Upper lobe of right lung (tissue), 1 donor: ENCODE measurements at places on chromosomes 7 and 10.

DNA sequence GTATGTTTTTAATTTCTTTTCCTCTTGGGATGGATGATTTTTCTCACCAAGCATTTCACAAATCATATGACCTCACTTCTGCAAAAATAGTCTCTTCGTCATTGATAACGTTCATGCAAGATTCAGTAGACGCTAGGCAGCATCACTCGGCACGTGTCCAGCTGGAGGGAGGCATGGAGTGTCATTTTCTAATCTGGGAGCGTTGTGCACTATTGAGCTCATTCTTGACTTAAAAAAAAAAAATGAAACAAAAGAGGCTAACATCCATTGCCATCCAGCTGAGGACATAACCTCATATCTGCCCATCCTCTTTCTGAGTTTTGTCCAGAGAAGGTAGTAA lies 56.2 kb downstream of the COL17A1 start:
- DNase-seq, result no peak

DNA sequence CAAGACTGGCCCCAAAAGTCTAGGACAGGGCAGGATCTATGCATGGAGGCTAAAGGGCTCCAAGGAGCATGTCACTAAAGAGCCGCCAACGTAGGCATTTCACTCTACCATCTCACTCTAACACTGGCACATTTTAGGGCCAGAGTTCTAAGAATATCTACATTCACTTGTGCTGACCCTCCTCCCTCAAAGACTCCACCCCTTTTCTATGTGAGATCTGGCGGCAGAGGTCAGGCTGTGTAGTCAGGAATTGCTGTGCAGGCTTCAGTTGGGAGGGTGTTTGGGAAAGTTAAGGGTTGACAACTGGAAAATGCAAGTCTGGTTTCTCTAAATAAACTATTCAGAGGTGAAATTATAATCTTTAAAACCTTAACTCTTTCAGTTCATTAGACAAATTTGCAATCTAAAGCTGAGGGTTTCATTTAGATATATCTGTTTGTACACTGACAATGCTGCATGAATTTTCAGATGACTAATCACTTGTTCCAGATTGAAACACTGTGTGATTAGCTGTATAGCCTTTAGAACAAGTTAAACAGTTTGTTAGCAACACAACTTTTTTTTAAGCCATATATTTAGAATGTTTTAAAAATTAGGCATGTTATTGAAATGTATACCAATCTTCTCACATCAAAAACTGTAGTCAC lies 18.2 kb downstream of the LMOD2 start:
- no peak for DNase-seq

GRCh38 chr10:22651276-22651980 lies 63.0 kb downstream of the PIP4K2A start:
- DNase-seq, result peak; percentile 74

GRCh38 chr10:103295374-103296015 lies 18.6 kb downstream of the INA start:
- no peak for DNase-seq

GRCh38 chr7:108147031-108147563 lies 16.9 kb upstream of the LAMB4 start:
- no peak for DNase-seq

DNA sequence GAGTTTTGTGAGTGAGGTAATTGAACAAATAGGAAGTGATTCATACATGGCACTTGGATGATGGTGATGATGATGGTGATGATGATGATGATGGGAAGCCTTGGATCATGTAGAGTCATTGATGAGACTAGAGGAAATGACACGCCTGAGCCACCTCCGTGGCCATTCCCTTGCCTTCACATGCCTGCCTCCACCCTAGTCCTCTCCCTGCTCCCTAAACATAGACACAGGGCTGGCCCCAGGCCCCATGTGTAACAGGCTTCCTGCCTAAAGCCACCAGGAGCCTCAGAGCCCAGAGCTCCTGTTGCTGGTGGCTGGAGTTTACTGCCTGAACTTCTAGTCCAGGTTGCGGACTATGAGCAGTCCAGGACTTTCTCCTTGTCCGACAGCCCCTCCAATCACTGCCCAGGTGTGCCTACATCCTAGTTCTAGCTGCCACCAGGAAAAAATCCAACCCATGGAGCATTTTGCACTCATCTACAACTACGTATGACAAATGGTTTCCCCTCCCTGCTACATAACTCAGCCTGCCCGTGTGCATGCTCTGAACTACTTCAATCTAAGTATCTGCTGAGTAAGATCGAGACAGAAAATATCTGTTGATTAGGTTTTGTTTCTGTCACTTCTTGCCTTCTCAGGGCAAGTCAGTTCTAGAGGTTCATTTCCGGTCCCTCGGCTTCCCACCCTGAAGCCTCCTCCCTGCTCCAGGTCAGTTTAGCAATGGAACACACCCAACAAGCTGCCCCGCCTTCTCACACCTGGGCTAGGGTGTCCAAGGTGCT lies 35.5 kb upstream of the KDM7A start:
- no peak for DNase-seq

DNA sequence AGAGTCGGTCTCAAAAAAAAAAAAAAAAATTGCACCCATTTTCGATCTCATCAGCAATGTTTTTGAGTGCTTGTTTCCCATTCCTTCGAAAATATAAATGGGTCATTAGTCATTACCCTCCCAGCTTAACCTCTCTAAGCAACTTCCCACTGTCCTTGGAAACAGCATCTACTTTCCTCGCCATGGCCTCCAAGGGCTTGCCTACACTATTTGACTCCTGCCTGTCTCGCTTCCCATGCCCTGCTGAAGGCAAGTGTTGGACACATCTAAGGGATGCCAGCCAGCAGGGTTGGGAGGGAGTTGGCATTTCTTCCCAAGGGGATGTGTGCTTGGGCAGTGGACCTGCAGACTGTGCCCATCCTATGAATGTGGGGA lies 12.7 kb upstream of the RHBDD2 start:
- no peak for DNase-seq

DNA sequence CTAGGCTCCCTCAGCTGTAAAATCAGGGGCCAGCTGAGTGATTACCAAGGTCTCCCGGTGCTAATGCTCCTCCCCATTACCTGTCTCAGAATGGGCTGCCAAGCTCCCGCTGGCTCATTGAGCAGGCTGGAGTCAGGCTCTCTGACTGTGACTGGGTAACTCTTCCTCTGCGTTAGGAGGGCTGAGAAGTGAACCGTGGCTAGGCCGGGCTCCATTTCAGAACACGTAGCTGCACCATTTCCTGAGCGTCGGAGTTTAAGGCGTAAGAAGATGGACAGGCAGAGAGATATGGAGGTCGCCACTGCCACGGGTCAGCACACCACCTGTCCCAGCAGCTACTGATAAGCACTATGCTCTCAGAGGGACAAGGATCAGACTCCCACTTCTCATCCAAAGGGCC lies 250.3 kb downstream of the TCERG1L start:
- no peak for DNase-seq

GRCh38 chr10:114265392-114266053 lies 26.5 kb downstream of the VWA2 start:
- no peak for DNase-seq

GRCh38 chr10:5198386-5198785 lies 1.7 kb downstream of the AKR1C4 start:
- DNase-seq, result no peak

GRCh38 chr7:96989241-96989858 lies 16.0 kb upstream of the DLX6 start:
- no peak for DNase-seq

GRCh38 chr7:80563561-80564327 lies 51.9 kb upstream of the GNAT3 start:
- DNase-seq, result no peak

- no peak for DNase-seq
Measured at GRCh38 chr7:7913504-7913903, 55.1 kb upstream of the GLCCI1 start.

DNA sequence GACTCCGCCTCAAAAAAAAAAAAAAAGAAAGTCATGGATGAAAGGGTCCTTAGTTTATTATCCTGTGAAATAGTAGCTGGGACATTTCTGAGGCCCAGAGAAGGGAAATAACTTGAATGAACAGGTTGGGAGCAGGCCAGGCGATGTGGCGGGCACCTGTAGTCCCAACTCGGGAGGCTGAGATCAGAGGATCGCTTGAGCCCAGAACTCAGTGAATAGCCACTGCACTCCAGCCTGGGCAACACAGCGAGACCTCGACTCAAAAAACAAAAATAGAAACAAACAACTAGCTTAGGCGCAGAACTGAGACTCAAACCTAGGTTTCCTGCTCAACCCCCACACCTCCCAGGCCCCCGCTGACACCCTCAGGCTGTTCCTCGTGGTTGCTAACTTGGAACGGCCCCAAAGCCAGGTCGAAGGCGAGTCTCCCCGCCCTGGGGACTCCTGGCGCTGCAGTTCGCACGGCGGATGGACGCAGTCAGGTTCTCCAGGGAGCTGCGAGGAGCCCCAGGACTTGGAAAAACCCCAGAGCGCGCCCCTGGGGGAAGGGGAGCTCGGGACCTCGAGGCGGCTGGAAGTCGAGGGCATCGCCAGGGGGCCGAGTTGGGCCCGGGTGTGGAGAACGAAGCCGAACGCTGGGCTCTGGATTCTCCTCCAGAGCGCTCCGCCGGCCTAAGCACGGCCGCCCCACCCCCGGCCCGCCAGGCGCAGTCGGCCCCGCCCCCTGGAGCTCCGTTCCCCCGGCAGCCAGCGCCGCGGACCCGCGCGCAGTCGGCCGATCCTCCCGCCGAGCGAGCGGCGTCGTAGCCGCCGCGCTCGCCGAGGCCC lies at the start of gene STOX1:
Gene STOX1, plus strand, starts transcription at position 768 of the 828 bp plus-strand sequence. CDS start 93 bp downstream, outside the sequence.
- peak; percentile 76 for DNase-seq

DNA sequence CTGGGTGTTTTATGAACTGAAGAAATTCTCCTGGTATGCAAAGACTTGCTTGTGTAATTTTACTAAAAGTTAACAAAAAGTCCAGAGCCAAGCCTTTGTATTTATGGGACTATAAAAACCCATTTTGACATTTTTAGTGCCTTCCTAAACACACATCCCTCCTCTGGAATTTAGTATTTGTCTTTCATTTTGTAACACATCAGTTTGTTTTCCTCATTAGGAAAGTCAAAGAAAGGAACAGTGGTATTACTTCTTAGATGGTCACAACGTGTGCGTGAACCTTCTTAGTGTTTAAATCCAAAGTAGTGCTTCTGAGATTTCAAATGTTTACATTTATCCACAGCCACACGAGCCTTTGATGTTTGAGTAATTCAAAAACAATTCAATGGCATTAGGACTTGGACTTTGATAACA lies 103.2 kb upstream of the TMEM106B start:
- no peak for DNase-seq

DNA sequence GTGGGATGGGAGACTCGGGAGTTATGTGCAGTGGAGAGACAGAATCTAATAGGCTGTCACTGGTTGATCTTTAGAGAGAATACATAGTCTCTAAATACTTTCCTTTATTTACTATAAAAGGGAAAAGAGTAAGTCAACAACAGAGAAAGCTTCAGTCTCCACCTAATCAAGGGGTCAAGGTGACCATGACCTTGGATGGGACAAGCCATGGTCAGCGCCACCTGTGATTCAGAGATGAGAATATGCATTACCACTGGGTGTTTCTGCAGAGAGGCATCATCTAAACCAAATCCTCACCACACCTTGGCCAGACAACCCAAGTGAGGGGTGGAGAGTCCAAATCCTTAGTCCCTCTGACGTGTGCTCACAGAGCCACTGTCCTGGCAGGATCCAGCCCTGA lies 39.9 kb downstream of the TNS3 start:
- DNase-seq, result no peak

GRCh38 chr10:98431016-98431415 lies 15.7 kb downstream of the HPS1 start:
- DNase-seq, result no peak

DNA sequence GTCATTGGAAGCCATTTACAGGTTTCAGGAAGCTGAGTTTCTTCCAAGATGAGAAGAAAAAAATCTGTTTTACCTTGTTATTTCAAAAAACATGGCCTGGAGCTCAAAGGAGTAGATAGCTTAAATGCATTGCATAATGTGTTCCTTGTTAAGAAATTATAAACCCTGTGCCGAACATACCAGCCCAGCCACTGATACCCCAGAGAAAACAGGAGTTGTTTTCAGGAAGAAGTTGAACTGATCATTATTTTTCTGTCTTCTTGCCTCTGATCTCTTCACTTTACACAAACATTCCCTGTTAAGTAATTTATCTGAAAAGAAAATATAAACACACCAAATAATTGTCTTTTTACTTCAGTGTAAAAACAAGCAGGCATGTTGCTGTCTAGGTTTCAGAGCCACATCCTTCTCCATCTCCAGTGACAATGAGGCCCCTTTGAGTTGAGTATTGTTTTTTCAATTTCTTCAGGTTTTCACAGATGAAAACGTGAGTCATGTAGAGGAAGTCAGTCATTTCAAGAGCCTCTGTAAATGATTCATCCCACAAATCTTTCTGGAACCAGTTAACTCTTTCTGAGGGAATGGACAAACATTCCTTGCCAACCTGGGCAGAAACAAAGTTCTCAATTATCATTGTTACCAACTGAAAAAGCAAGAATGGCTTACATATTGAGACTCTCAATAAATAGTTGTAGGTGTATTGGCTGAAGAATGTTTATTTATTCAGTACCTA lies 244.2 kb downstream of the IPMK start:
- DNase-seq, result no peak

DNA sequence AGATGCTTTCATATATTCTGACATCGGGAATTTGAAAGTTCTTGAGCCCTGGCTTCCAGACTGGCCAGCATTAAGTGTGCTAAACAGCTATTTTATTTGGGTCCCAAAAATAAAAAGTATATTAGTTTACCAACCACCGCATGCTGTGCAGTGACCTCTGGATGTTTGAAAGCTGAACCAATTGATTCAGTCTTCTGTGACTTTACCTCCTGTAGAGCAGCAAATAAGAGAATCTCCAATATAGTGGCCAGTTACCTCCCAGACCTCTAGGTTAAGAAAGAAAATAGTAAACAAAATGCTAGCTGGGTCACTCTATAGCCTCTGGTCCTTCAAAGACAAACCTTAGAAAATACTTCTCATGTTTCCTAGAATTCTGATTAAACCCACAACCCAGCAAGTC lies 424.6 kb upstream of the NFE2L3 start:
- DNase-seq, result no peak

GRCh38 chr10:92972066-92972870 lies 88.3 kb upstream of the CYP26C1 start:
- DNase-seq, result no peak

DNA sequence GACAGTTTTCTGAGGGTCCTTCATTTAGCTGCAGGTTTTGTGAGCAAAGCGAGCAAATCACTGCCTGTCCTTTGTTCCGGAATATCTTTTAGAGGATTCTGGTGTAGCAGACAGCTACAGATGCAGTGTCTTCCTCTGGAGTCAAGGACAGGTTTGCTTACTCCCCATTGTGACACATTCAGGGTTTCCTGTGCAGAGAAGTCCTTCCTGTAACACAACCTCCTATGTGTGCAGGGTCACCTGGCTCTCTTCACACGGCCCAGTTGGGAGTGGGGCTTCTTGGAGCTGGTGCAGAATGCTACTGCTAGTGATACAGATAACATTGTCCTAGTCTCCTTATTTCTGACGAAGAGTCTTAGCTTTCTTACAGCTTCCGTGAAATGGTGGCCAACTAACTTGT lies 47.9 kb downstream of the RBM33 start:
- no peak for DNase-seq

DNA sequence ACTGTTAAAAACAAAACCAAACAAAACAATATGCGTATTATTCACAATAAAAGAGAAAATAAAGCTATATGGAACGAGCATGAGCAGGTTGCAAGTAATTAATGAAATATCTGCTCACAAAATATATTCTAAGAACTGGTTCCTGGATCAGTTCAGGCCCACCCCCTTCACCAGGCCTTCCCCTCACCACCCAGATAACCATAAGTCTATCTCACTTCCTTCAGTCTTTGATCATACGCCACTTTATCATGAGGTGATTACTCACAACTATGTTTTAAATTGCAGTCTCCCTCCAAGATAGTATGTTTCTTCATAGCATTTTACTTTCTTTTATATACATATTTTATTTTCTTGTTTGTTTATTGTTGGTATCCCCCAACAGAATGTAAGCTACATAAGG lies 263.1 kb upstream of the HGF start:
- no peak for DNase-seq

- no peak for DNase-seq
Measured at GRCh38 chr7:154914996-154915380, 87.9 kb downstream of the PAXIP1 start.
